ENCODE measurements at places on chromosomes 16 and 17.

DNA sequence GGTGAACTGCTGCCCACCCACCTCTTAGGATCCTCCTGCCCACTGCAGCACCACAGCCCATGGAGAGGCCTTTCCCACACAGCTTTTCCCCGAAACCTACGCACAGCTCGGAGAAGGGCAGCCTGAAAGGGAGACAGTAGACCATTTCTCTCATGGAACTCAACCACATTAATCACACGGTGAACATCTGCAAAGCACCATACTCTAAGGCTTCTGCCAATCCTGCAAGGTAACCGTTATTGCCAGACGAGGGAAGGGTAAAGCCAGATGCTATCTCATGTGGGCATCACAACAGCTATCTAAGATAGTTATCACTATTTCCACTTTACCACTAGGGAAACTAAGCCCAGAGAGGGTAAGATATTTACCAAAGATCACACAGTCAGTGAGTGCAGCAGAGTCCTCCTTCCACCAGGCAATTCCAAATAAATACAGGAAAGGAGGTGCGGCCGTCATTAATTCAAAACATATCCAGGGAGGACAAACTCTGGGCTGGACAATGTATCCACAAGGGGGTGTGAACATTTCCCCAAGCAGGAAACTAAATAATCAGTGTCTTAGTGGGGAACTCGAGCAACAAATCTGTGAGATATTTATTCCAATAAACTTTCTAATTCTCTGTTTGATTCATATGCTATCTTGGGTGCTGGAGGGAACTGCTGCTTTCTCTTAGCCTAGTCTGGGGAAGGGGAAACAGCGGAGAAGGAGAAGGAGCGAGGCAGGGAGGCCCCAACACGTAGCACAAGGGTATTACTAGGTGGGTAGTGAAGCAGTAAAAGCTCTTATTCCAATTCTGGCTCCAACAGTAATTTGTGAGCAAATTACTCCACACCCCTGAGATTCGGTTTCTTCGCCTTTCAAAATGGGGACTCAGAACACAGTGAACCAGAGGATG lies 723 bp downstream of the TMEM186 start:
- no peak for DNase-seq

DNA sequence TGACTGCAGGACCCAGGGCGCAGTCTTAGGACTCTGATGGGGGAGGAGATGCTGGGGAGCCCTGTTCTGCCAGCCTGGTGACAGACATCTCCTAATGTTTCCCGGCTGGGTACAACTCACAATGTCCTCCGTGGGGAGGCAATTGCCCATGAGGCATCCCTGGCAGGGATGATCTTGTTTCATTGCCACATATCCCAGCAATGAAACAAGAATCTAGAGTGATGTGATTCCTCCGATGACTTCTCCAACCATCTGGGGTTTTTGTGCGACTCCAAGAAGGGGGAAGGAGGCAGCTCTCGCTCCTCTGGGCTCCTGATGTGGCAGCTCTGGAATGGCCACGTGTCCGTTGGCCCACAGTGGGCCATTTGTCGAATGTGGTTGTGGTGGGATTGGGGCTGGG lies 255.8 kb downstream of the SEC14L1 start:
- DNase-seq = no peak

DNA sequence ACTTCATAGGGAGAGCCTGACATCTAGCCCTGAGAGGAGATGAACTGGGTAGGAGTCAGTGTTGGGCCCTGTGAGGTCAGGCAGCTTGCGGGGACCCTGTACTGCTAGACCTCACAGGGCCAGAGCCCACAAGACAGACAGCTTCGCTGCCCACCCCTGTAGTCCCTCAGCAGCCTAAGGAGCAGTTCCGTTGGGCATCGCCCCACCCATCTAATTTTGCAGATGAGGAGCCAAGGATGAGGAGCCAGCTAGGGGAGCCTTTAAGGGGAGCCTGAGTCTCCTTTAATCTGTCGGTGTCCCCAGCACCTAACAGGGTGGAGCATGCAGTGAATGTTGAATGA lies 755 bp upstream of the TUFM start:
- no peak for DNase-seq

GRCh38 chr16:89037261-89038152 lies 56.1 kb upstream of the ACSF3 start:
- DNase-seq = peak; percentile 94

DNA sequence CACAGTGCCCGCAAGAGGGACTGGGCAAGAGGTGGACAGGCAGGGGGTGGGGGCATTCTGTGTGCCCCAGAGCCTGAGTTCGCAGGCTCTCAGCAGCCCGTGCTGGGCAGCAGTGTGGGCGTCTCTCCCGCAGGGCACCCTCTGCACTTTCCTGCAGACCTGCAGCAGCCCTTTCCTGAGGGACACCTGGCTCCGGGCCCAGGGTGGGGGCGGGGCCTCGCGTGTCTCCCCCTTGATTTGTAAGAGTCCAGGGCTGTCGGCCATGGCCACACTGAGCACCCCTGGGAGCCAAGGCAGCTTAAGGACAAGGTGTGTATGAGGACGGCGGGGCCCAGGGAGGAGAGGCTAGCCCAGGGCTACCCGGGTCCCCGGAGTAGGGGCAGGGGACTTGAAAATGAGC lies 33.4 kb upstream of the SLC38A10 start:
- peak; percentile 64 for DNase-seq

- no peak for DNase-seq
These were observed 112.0 kb downstream of the LITAF start for GRCh38 chr16:11474617-11475291.

DNA sequence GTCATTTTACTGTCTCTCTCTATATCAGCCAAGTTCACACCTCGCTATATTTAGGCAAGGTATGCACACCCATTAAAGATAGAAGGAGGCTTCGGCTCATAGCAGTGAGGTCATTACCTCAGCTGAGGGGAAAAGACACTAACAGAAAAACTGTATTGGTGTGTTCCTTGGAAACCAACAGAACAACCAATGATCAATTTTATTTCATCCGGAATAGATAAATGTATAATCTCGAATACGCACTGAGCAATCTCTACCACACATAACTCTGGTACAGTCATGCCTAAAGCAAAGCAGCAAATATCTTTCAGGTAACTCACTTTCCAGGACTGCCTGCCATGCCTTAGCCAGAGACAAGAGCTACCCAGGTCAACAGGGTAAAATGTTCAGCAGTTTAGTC lies 109.9 kb upstream of the CORO6 start:
- DNase-seq = no peak

DNA sequence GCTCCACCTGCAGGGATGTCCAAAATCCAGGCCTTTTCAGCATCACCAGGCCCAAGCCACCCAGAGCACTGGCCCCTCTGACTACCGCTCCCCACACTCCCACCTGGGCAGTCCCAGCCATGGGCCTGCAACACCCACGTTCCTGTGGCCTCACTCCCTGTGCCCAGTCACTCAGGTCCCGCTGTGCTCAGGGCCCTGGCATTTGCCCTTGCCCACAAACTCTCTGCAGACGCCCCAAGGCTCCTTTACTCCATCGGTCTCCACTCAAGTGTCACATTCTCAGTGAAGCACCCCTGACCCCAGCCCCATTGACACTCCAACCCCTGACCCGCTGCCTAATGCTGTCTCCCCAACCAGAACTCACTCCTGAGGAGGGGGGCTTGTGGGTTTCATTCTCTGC lies 23.6 kb downstream of the MPG start:
- DNase-seq = no peak

GRCh38 chr17:72978593-72979218 lies 113.8 kb downstream of the SLC39A11 start:
- DNase-seq = no peak

DNA sequence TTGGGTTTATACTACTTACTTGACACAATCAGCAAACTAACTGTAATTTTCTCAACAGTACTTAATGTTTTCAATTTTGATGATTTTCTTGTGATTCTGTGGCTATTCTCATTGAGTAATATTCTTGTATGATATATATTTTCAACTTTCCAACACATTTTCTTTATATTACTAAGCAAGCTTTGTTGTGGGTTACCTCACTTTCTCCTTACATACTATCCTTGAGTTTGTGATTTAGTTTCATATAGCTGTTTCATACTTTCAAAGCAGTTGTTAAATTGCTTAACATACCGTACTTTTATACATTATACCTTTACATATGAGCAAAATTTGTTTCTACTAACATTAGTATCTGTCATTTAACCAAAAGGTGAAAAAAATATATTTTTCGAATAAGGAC lies 197.1 kb downstream of the BCAS3 start:
- DNase-seq = no peak

DNA sequence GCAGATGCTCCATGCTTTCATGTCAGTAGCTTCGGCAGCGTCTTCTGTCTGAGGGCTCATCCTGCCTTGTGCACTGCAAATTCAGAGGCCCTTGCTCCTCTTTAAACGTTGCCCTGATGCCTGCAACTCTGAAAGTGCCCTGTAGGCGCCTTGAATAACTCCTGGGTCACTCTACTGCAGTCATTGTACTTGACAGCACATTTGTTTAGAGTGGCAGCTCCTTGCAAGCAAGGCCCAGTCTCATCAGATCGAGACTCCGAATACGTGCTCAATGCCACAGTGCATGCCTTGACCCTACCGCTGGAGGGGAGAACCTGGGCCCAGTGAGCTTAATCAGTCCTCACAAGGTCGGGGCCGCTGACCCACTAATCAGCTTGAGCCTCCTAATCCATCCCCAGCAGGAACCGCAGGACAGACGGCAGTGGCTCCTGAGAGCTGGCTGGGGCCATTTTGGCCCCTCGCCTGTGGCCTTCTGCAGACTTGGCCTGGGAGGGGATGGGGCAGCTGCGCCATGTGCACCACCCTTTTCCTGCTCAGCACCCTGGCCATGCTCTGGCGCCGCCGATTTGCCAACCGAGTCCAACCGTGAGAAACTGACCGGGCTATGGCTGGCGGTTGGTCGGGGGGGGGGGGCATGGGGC lies at the start of gene PRCD:
PRCD (plus strand) TSS at position 414 of the 641 bp plus-strand sequence; CDS start at position 512, 98 bp downstream.
- DNase-seq = peak; percentile 73

DNA sequence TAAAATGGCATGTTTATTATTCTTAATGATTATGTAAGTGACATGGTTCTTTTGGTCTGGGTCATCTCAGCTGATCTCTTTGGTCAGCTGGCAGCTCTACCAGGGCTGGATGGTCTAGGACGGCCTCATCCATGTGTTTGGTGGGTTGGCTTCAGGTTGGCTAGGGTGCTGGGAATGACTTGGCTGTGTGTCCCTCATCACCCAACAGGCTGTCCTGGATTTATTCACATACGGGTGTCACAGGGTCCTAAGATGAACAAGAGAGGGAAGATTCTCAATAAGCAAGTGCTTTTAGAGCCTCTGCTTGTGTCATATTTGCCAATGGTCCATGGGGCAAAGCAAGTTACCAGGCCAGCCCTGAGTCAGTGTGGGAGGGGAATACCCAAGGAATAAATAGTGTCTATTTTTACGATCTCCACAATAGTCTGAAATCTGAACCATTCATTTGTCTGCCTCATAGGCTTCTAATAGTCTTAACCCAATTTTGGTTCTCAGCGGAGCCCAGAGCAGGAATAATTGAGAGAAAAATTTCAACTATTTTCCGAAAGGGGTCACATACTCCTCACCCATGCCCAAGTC lies 157.5 kb downstream of the HS3ST2 start:
- no peak for DNase-seq

GRCh38 chr17:17064322-17064721 lies 22.1 kb downstream of the MPRIP start:
- peak; percentile 29 for DNase-seq

GRCh38 chr17:76826330-76827068 lies 41.7 kb upstream of the MGAT5B start:
- DNase-seq = peak; percentile 30

- DNase-seq = no peak
These were observed 4.8 kb upstream of the GLG1 start for GRCh38 chr16:74611721-74612120.

DNA sequence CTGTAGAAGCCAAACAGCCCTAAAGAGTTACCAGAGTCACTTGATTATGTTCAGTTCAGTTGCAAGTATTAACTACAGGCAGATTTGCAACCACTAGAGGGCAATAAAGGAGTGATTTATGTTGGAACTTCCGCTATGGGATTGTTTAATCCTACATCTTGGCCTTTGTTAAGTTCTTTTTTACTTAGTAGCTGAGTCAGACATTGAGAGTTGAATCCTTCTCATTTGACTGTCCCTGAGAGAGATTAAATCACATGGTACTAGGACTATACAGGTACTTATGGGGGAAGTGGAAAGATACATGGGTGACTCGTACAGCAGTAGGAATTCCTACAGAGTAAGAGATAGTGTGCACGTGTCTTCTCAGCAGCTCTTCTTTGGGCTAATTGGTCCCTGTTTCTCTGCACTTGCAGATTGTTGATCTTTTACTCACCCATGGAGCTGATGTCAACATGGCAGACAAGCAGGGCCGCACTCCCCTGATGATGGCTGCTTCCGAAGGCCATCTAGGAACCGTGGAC lies 40.3 kb downstream of the CYB561 start:
- no peak for DNase-seq

- DNase-seq = peak; percentile 94
These were observed 46.1 kb upstream of the BPTF start for GRCh38 chr17:67779098-67779672.

DNA sequence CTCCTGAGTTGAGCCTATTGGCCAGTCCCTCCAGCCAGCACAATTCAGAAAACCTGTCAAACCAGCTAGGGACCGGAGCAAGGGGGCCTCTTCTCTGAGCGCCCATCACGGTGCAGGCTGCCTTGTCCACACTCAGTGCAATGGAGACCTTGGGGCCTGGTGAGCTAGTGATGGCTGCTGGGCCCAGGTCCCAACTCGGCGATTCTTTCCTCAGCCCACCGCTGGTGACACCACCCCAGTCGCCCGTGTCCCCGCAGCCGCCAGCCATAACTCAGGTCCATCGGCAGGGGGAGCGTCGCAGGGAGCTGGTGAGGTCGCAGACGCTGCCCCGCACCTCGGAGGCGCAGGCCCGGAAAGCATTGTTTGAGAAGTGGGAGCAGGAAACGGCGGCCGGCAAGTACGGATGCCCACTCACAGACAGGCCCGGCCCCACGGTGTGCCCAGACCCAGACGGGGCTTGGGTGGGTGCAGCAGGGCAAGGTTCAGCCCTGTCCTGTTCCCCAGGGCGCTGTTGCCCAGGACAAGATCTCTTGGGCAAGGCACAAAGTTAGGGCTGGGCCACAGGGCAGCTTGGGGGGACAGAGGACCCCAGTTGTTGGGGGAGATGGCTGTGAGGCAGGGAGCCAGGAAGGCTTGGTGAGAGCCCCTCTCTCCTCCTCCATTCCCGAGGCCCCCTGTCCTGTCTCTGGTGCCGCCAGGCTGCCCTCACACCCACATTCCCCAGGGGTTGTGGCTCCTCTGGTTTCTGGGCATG lies 10.8 kb downstream of the SMTNL2 start:
- peak; percentile 95 for DNase-seq

DNA sequence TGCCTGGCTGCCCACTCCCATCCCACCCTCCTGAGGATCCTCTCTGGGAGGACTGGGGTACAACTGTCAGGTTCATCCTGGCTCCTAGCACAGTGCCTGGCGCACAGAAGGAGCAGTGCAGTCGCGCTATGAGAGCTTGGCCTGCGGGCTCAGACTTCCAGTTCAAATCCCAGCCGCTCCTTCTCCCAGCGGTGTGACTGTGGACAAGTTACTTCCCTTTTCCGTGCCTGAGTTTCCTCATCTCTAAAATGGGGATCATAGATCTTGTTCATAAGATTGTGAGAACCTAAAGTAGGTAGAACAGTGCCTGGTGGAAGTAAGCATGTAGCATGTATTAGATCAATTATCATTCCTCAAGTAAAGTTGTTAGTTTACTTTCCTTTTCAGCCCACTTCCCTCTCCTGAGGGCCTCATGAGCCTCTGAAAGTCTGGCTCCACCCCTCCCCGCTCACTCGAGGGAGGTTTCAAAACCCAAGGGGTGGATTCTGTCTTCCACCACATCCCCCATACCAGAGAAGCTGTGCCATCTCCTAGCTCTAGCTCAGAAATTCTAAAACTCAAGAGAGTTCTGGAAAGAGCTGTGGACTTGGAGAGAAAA lies 19.9 kb upstream of the COL1A1 start:
- peak; percentile 25 for DNase-seq

- no peak for DNase-seq
These were observed 4.9 kb upstream of the PHAF1 start for GRCh38 chr16:67104845-67105244.
